ENCODE measurements at places on chromosomes 2 and 18.

DNA sequence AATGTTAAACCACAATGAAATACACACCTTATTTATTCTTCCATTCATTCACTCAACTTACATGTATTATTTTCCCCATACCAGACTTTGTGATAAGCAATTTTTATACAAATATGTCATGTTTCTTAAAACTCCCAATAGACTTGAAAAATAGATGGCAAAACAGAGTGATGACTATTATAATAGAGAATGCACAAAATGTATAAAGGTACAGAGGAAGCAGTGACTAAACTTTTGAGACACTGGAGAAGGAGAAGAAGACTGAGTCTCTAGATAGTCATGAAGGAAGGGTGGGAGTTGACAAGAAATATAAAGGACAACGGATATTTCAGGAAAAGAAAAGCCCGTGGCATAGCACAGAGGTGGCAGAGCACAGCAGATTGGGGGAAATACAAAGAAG lies 198.1 kb upstream of the SLC39A10 start:
- DNase-seq, result no peak

DNA sequence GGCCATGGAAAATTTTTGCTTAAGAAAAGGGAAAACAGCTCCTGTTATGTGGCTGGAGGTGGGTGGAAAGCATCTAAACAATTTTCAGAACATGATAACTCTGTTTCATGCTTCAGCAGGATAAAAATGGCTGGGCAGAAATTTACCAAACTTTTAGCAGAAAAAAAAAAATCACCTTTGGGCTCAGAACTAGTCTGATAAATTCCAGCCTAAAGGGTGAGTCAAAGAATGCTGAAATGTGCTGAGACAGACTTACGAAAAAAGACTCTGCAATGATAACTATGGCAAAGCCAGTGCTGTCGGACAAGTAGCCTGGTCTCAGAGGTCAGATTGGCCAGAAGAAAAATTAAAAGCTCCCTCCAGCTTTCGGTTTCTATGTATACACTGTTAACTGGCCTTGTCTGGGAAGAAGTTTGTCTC lies 123.6 kb downstream of the LRATD1 start:
- no peak for DNase-seq

DNA sequence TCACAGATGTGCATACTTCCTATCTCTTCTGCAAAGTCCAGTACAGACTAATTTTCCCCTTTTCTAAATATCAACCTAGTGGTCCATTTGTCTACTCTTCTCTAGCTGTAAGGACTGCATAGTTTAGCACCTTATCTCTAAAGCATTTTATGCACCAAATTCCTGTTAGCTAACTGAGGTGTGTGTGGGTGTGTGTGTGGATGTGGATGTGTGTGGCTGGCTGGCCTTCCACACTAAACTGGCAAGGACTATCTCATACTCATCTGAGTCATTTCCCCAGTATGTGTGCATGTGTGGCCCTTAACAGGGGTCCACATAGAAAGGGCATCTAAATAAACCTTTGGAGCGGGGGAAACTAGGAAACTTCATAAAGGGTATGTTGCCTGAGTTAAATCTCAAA lies 139.6 kb downstream of the TTC32 start:
- DNase-seq, result no peak

GRCh38 chr2:85994421-85994777 lies 105.6 kb upstream of the ST3GAL5 start:
- no peak for DNase-seq

- DNase-seq, result no peak
These were observed 3.1 kb upstream of the CPO start for GRCh38 chr2:206935991-206936842.

DNA sequence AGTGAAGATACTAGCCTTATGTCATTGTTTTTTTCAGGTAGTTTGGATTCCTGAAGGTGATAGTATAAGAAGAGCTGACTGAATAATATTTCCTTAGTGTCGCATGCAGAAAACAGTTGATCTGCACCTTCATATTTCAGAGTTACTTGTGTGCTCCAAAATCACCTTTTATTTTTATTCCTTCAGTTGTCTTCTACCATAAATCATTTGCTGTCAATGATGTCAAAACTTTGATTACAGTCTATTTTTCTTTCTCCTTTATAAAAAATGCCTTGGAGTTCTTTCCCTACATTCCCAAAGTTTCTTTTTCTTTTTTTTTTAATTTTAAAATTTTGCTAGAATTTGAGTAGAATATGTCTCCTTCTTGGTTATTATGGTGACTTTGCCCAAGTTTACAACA lies 142.3 kb downstream of the GULP1 start:
- no peak for DNase-seq

- DNase-seq, result no peak
These were observed 27.8 kb downstream of the ANKRD62 start for GRCh38 chr18:12121175-12122042.

DNA sequence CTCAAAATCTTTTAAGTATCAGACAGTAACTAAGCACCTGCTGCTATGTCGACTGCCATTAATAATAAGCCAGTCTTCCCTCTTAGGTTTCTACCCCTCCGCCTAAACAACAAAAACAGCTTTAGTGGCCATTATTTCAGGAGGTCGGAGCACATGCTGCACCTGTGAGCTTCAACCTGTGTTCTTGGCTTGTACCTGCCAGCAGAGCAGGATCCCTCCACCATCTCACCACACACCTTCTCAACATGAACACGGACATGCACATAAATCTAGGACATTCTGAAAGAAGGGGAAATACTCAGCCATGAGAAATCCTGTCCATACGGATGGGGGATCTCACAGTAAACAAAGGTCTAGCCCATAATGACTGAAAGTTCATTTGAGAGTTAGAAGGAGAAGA lies 3.7 kb downstream of the CYB5A start:
- no peak for DNase-seq

- no peak for DNase-seq
These were observed 90.5 kb upstream of the MYO3B start for GRCh38 chr2:170087413-170087793.

- no peak for DNase-seq
These were observed 28.5 kb upstream of the NOSTRIN start for GRCh38 chr2:168773719-168774521.

- no peak for DNase-seq
These were observed 44.0 kb upstream of the TMEM247 start for GRCh38 chr2:46435353-46435752.

- DNase-seq, result no peak
These were observed 21.6 kb upstream of the CACNB4 start for GRCh38 chr2:152120430-152120829.

- DNase-seq, result no peak
These were observed 83.5 kb downstream of the HRH4 start for GRCh38 chr18:24543795-24544498.

DNA sequence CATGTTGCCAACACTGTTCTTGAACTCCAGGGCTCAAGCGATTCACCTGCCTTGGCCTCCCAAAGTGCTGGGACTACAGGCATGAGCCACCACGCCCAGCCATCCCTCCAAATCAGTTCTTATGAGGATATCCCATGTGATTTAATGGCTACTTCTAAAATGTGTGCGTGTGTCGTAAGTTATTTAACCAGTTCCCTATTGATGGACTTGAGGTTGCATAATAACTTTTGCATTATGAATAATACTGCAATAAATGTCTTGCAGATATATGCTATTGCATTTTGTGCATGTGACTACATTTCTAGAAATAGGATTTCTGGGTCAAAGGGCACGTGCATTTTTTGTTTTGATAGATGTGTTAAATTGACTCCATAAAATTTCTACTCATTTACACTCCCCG lies 19.0 kb downstream of the DIPK1C start:
- DNase-seq, result no peak

DNA sequence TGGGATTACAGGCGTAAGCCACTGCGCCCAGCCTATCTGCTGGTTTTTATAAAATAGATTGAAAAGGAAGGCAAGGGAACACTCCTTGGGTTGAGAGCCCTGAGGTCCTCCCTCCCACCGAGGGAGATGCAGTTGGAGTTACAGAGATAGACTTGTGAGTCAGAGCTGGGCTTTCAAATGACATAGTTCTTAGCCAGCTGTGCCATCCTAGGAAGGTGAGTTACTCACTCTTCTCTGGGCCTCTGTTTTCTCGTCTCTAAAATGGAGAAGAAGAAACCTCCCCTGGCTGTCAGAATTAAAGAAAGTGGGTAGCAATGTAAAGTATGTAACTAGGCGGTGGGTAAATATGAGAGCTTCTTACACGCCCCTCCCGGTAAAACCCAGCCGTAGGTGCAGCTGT lies 2.4 kb downstream of the LRRFIP1 start:
- no peak for DNase-seq

GRCh38 chr2:175567435-175568061 lies 386.0 kb upstream of the ATP5MC3 start:
- peak; percentile 6 for DNase-seq

- DNase-seq, result no peak
These were observed 49.8 kb upstream of the ALPP start for GRCh38 chr2:232328516-232329460.

DNA sequence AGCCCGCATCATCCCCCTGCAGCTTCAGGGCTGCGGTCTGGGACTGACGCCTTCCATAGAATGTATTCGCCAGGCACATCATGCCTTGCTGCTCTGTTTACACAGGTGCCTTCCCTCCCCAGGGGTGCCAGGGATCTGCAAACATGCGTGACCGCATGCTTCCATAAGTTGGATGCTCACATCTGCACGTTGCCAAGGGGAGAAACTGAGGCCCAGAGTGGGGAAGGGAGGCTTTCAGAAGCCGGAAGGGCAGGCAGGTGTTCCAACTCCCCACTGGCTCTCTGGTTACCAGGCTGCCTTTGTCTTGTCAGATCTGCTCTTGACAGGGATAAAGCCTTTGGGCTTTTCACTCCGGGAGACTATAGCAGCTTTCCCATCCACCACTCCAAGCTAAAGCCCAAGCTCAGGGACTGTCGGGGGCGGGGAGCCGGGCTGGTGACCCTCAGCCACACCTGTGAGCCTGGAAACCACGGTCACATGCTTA lies 125.8 kb upstream of the TNP1 start:
- DNase-seq, result no peak

DNA sequence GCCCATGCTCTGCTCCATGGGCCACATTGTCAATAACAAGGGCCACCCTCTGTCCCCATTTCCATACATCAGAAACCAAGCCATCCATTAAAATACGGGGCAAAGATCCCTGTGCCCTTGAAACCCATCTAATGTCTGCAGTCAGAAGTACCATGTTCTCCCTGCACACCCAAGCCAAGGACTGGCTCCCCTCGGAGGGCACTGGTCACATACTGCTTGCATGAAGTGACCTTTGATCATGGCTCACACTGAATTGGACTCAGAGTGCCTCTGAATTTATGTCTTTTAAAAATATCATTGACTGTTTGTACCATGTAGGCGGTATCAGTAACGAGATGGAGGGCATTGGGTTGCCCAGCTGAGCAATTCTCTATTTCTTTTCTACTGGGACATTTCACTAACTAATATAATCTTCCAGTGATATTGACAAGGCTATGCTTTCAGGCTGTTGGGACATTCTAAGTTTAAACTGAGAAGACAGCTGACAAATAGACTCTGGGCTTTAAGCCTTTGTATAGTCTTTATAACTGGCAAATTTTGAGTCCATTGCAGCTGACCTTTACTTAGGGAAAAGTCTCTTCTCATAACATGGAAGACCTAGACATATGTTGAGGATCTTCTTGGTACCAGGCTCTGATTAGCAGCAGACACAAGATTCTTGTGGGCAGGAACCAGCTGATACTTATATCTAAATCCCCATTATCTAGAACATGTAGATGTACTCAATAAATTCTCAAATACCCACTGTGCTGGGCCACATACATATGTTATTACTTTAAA lies 214.3 kb downstream of the MYCN start:
- DNase-seq, result no peak

- no peak for DNase-seq
These were observed 177.8 kb upstream of the RGPD4 start for GRCh38 chr2:107648781-107649404.

GRCh38 chr2:854460-854859 lies 96.2 kb upstream of the SNTG2 start:
- DNase-seq, result peak; percentile 36

DNA sequence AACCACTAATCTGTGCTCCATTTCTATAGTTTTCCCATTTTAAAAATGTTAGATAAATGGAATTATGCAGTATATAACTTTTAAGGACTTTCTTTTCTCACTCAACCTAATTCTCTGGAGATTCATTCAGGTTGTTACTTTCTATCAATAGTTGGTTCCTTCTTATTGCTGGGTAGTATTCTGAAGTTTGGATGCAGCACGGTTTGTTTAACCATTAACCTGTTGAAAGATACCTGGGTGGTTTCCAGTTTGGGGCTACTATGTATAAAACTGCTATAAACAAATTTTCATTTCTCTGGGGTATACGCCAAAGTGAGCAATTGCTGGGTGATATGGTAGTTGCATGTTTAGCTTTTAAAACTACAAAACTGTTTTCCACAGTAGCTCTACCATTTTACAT lies 39.1 kb upstream of the MAPRE2 start:
- no peak for DNase-seq

GRCh38 chr2:209473930-209474419 lies 50.1 kb downstream of the MAP2 start:
- no peak for DNase-seq

DNA sequence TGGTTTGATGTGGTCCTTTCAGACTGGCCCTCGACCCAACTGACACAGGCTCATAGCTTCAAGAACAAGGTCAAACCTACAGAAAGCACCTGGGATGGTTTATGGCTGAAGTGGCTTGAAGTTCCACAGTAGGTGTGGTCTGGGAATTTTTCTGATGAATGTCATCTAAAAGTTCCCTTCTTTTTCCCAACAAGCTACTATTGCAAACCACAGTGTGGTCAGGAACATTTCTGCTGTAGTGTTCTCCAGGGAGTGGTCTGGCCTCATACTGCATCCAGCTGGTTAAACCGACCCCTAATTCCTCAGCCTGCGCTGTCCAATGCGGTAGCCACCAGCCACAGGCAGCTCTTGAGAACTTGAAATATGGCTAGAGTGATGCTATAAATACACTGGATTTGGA lies 92.7 kb downstream of the FAM124B start:
- DNase-seq, result no peak

GRCh38 chr18:7464245-7464966 lies 102.7 kb upstream of the PTPRM start:
- DNase-seq, result no peak

DNA sequence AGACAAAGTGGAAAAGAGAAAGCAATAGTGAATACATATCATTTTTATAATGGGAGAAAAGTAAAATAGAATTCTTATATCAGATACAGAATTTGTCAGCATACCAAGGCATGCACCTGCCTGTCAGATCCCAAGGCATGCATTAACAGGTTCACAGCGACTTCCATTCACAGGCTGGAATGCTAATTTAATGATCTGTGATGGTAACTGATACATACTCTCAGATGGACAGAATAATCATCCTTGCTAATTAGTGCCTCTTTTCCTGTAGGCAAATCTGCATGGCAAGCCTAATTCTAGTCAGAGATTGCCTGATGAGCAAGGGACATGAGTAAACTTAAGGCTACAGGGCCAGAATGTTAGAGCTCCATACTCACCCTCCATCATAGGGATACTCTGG lies 76.1 kb downstream of the PRKRA start:
- no peak for DNase-seq

DNA sequence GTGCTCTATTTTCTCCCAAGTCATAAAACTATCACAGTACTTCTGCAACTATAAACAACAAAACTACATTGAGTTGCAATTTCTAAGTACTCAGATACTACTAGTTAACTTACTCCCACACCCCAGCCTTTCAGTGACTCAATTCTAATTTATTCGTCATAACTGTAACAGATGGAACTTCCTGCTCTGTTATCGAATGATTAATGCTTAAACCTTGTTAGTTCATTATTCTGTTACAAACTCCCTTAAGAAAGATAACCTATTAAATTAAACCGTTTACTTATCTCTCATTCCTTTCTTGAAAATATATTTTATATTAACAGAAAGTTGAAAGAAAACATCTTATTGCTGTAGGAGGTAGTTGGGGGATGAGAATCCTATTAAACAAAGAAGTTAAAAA lies 17.0 kb downstream of the TNFAIP6 start:
- DNase-seq, result no peak
